HuH-7.5 (cell line): ENCODE measurements at places on chromosomes 4 and X.

DNA sequence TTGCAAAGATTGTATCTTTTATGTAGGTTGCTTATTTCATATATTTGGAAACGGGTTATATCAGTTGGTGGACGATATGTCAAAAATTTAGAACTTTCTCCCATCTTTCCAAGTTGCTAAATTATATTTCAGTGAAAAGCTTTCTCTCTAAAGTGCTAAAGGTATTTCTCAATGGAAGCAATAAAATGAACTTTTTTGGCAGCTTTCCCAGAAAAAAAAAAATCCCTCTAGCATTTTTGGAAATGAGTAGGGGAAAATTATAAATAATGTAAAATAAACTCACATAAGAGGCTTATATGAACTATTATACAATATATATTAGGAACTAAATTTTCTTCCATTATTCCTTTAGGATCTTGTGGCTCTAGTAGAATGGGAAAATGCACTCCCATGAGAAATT, 152.2 kb downstream of the GRID2 start:
- DNase-seq, result no peak

GRCh38 chr4:30620711-30621110, 99.5 kb upstream of the PCDH7 start:
- no peak for DNase-seq

- DNase-seq, result no peak
Measured at GRCh38 chrX:68086709-68087108, 346.6 kb downstream of the OPHN1 start.

DNA sequence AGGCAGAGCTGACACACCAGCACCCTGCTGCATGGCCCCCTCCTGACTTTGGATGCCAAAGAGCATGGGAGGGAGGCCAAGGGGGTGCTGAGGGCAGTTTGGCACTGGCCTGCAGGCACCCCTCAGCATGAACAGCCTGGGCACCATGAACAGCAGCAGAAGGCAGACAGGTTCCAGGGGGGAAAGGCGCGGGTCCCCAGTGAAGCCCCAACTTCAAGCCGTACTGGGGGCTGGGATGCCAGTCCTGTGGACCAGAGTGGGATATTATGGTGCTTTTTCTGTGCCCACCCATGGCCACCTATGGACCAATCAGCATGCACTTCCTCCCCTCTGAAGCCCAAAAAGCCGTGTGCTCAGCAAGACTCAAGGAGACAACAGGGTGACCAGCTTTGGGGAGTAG, 389.9 kb downstream of the TEX13C start:
- no peak for DNase-seq

DNA sequence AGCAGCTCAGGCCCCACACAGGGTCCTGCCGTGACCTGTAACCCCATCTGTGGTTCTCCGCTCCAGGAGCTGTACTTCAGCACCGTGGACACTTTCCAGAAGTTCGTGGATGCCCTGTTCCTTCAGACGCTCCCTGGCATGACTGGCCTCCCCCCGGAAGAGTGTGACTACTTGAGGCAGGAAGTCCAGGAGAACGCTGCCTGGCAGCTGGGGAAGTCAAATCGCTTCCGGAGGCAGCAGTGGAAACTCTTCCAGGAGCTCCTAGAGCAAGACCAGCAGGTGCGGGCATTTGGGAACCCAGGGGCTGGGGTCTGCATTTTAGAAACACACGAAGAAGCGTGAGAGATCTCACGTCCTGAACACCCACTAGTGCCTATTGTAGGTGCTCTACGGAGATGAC, 72.5 kb downstream of the EVC start:
- no peak for DNase-seq

- no peak for DNase-seq
Measured at GRCh38 chrX:71162981-71163380, 18.3 kb downstream of the NLGN3 start.
